Fibroblast of upper back skin (primary cell): ENCODE measurements at places on chromosomes 7 and 10.

GRCh38 chr7:6556196-6556595, 4.9 kb upstream of the GRID2IP start:
- DNase-seq: no peak

DNA sequence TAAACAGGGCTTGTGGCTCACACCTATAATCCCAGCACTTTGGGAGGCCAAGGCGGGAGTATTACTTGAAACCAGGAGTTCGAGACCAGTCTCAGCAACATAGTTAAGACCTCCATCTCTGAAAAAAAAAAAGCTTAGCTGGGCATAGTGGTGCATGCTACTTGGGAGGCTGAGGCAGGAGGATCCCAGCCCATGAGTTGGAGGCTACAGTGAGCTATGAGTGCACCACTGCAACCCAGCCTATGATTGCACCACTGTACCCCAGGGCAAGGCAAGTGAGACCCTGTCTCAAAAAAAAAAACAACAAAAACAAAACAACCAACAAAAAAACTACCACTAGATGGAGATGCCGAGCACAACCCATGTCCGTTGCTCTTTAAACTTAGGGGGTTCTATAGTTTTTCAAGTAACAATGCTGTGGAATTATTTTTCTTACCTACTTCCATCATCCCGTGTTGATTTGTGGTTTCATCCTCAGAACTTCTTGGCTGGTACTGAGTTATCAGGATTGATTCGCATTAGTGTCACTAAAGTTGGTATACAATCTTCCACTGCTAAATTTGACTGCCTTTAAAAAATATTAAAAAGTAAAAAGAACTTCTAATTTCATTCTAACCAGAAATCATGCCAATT, 12.2 kb upstream of the REPIN1 start:
- peak; percentile 25 for DNase-seq

DNA sequence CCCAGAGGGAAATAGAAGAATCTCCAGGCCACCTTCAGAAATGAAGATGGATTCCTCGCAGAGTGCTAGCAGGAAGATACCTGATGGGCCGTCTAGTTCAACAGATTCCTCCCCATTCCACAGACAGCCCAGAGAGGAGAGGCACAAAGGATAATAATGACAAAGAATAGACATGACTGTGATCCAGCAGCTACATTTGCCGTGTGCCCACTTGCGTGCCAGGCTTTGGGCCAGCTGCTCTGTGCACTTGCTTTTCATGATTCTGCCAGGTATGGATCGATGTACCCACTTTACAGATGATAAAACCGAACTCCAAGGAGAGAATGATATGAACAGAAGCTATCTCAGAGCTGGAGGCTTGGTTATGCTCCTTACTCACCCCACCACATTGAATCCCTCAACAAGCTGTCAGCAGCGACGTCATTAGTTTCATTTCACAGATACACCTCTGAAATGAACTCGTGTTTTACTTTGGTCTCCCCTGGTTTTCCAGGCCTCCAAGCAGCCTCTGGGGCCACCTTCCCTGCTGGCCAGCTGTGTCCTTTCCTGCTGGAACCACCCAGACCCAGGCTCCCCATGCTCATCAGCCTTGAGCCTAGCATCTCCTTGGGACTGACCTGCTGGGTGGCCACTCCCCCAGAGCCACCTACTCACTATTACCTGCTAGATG, 11.9 kb upstream of the WDFY4 start:
- DNase-seq: no peak

GRCh38 chr7:158596745-158597144, 9.1 kb upstream of the PTPRN2 start:
- DNase-seq: no peak

GRCh38 chr7:81865754-81866153, 95.9 kb upstream of the HGF start:
- DNase-seq: no peak
